ENCODE measurements at places on chromosomes 3 and 15.

DNA sequence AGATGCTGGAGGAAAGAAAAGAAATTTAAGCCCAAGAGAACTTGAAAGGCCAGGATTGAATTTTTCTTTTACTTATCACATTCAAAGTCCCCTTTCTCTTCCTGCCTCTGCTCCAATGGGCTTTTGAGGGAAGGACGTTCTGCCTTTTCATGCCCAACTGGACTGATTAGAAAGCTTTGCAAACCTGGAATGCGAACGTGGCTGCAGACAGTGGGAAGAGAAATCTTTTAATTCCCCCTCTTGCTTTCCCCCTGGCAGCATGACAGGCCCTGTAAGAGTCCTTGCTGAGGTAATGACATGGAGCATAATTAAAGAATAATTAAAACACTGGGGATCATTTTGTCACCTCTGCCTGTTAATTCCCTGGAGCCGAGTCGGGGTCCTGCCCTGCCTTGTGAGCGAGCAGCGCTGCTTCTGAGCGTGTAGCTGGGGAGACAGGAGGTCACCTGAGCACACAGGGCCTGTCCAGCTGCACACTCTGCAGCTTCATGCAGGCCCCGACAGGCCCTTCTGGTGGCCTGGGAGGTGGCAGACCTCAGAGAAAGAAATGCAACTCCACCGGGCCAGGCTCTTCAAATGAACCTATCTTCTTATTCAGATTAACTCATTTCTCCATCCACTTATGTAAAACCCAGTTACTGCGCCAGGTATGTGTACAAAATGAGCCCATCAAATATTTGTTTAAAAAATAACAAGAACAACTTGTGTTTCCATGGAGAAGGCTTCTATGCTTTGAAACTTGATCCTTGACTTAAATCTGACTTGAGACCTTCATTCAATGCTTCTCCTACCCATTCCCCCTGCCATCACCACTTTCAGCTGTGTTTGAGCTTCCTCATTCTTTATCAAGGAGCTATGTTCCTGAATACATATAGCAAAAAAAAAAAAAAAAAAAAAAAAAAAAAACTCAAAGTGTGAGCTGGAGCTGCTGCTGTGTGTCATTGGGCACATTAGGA, 628.2 kb upstream of the CFAP20DC start:
- no peak for DNase-seq

- no peak for DNase-seq
Observed at GRCh38 chr15:32716216-32716914, 1.4 kb upstream of the GREM1 start.

GRCh38 chr15:61702224-61703020, 357.8 kb downstream of the VPS13C start:
- no peak for DNase-seq

- DNase-seq = no peak
Observed at GRCh38 chr15:74180881-74181602, 7.5 kb downstream of the ISLR start.

- DNase-seq = no peak
Observed at GRCh38 chr15:76065245-76065644, 5.5 kb downstream of the TMEM266 start.

GRCh38 chr15:55685286-55685685, 57.7 kb downstream of the PRTG start:
- DNase-seq = no peak

DNA sequence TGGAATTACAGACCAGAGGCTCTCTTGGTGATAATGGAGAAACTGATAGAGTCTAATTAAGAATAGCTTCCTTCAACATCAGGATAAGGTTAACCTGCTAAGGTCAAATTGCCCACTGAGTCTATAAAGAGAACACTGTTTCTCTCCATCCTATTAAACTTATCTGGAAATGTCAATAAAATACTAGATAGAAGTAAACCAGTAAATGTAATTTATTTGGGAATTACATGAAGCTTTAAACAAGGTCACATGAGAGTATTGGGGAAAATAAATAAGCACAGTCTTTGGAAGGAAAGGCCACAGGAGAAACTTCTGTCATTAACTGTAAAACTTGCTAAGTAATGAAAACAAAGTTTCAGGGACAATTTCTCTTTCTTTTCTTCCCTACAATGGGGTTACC, 118.5 kb downstream of the DPH6 start:
- DNase-seq = no peak

DNA sequence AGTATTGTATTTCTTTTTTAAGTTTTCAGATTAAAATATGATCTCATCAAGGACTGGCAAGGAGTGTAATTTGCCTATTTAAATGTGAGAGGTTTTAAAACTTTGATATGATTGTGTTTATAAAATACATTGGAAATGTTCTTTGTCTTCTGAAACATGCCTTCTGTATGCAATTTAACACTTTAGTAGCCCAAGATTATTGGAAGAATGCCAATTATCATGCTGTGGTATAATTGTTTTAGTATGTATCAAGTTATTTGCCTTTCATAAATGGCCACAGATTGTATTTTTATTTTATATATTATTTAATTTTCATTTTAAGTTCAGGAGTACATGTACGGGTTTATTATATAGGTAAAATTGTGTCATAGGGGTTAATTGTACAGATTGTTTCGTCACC, 31.7 kb downstream of the ECT2 start:
- no peak for DNase-seq

DNA sequence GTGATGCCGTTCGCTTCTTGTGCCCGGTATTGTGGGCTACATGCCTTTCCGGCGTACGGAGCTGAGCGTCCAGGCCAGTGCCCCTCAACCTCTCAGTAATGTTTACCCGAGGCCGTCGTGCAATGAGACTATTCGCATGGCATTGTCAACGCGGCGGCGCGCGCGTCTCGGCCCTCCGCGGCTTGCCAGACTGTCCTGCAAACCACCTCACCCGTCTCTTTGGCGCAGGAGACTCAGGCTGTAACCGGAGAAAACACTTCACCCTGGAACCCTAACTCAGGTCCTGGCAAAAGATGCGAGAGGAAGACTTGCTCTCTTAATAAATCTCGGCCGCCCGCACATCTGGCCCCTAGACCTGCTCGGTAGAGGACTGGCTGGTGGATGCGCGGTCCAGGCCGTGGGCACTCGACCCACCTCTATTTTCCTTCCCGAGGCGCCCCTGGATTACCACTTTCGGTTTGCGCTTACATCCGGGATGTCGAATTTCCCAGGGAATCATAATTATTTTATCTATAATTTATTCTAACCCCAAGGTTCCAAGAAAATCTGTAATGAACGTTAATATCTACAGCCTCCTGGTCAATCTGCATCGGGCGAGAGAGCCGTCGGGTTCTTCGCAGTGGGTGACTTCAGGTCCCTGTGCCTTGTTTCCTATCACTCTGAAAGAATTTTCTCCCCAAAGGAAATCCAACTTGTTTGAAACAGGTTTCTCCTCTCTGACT, 71.8 kb upstream of the POLG start:
- no peak for DNase-seq

GRCh38 chr15:25972141-25972675, 109.1 kb upstream of the ATP10A start:
- no peak for DNase-seq

DNA sequence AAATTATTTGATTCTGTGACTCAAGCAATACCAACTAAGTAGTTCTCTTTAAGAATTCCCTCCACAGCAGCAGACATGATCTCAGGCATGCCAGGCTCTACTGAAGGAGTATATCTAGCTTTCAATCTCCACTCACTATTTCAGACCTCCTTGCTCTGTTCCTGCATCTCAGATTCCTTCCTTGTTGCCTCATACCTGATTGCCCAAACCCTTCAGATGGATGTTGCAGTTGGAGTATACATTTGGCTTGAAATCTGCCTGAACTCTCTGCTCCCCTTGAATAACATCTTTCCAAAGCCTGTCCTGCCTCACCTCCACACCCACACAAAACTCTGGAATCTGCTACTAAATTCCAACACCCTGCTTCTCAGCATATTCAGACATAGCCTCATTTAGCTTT, 19.8 kb upstream of the TM4SF4 start:
- peak; percentile 60 for DNase-seq

- DNase-seq = no peak
Observed at GRCh38 chr3:186932281-186933181, 2.2 kb downstream of the ST6GAL1 start.

DNA sequence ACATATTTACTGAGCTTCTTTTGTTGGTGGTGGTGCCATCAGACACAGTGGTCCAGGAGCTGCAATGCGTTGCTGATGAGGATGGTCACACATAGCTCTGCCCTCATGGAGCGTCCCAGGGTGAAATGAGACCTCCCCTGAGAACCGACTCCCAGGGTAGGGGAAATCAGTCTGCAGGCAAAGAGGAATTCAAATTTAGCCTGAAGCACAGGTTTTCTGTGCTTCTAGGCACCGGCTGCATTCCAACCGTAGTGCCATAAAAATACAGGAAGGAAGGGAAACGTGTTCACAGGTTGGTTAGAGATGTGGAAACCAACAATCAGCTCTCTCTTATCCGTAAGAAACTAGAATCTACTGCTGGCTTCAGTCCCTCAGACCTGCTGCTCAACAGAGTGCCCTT, 19.2 kb downstream of the SMAD3 start:
- no peak for DNase-seq

- DNase-seq = no peak
Observed at GRCh38 chr15:41827290-41827879, 507 bp upstream of the JMJD7 start.

GRCh38 chr15:97045666-97046421, 715.3 kb downstream of the NR2F2 start:
- no peak for DNase-seq

DNA sequence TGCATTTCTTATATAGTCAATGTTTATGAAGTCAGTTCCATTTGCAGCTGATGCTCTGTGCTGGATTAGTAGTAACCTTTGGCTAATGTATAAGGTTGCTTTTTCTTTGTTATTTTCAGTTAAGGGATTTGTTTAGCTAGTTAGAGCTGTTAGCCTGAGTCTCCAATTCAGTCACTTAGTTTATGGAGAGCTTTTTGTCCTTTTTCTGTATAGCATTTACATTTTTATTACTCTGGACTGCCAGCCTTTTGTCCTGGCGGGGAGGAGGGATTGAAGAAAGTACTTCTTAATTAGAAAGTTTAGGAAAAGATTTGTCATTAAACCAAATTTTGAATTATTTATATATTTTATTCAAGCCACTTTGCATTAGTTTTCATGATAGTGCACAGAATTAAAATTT, 52.0 kb downstream of the DNAJC13 start:
- no peak for DNase-seq

- DNase-seq = no peak
Observed at GRCh38 chr3:173257797-173258196, 116.8 kb upstream of the SPATA16 start.

- DNase-seq = no peak
Observed at GRCh38 chr3:53264718-53265117, 8.9 kb upstream of the TKT start.

DNA sequence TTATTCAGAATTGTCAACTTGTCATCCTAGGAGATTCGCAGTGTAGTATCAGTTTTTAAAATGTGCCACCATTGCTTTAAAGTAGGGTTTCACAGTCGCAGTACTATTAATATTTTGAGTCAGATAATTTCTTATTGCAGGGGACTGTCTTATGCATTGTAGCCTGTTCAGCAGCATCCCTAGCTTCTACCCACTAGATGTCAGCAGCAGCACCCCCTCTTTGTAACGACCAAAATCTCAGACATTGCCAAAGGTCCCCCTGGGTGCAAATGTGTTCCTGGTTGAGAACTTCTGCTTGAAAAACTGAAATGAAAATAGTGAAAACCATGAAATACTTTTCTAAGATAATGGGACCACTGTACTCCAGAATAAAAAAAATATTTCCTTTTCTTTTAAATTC, 474.8 kb downstream of the CNTN3 start:
- DNase-seq = no peak

- DNase-seq = no peak
Observed at GRCh38 chr3:11393401-11393800, 121.2 kb downstream of the ATG7 start.

DNA sequence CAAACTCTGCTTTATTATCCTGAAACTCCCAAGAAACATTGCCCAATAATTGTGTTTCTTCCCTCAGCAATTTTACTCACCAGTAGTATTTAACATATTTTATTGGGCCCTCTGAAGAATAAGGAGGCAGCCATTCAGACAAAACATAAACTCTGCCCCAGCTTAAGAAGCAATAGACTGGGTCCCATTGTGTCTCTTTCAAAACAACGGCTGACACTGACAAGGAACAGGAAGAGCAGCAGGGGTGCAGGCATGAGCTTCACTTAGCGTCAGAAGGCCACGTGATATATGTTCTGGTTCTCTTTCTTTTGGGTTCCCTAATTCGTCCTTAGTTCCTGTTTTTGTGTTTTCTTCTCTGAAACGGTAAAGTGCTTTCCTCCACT, 242.3 kb downstream of the FHIT start:
- DNase-seq = no peak

DNA sequence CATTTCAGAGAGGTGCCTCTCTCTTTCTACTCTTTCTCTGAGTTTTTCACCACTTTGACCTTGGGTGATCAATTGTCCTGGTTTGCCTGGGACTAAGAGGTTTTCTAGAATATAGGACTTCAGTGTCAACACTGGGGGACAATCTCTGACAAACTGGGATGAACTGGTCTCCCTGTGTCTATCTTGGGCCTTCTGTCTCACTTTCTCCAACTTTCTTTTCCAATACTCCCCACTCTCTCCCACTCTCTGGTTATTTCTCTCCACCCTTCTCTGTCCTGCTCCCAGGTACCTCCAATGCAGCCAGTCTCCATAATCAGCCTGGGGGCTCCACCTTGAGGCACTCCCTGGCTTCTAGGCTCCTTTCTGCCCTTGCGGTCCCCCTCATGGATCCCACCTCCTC, 4.7 kb upstream of the ITGA11 start:
- DNase-seq = no peak

DNA sequence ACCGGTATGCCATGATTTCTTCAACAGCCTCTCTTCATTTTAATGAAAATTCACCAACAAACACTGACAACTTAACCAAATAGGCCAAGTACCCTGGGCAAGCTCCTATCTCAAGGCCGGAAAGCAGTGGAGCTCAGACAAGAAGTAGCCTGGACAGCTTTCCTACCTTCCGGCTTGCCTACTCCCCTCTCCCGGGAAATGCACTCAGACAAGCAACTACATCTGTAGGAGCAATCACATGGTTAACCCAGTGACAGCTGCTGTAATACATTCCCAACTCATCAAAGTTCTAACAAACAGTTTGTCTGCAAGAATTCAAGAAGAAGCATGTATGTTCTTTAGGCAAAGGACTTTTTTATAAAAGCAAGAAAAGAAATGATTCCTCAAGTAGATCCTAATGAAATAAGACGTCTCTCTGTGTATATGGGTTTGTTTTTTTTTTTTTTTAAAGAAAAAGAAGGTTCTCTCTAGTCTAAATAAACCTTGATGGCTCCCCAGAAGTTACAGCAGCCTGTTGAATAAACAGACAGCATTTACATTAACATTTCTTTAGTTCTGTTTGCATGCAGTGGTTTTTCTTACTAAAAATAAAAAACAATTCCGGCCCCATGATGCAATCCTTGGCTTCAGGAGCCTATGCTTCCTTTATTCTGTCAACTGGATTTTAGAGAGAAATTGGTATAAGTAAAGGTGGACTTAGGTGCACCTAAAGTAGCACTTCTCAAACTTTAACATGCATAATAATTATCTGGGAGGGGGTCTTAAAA, 278.7 kb downstream of the NEK10 start:
- DNase-seq = no peak

All from AG04450 (cell line).